Panc1 (cell line): ENCODE measurements at places on chromosomes 1 and 21. TPM values are rescaled to one million over a fixed set of nuclear protein-coding genes. Genes with fewer than 3 reads are reported as not detected.

TNFRSF8 gene
- 0.13 TPM for total RNA-seq

UROD gene
- 76.8 TPM for total RNA-seq

HAO2 gene
- not detected for total RNA-seq

SLC1A7 gene
- 0.31 TPM for total RNA-seq

AGBL4 gene
- not detected for total RNA-seq

DDI2 gene
- 27.7 TPM for total RNA-seq

PLEKHN1 gene
- total RNA-seq = 9.8 TPM

GJA8 gene
- not detected for total RNA-seq

KCNQ4 gene
- 2.6 TPM for total RNA-seq

KCNJ15 gene
- total RNA-seq = 0.13 TPM
